Calu3 (cell line): ENCODE measurements at places on chromosomes 6 and 20. TPM values are rescaled to one million over a fixed set of nuclear protein-coding genes. Genes with fewer than 3 reads are reported as not detected.

The BICRAL gene
- 17.6 and 19.2 TPM in 2 replicates for total RNA-seq

The C20orf144 gene
- total RNA-seq, result 0.45 and 0.76 TPM in 2 replicates

DNA sequence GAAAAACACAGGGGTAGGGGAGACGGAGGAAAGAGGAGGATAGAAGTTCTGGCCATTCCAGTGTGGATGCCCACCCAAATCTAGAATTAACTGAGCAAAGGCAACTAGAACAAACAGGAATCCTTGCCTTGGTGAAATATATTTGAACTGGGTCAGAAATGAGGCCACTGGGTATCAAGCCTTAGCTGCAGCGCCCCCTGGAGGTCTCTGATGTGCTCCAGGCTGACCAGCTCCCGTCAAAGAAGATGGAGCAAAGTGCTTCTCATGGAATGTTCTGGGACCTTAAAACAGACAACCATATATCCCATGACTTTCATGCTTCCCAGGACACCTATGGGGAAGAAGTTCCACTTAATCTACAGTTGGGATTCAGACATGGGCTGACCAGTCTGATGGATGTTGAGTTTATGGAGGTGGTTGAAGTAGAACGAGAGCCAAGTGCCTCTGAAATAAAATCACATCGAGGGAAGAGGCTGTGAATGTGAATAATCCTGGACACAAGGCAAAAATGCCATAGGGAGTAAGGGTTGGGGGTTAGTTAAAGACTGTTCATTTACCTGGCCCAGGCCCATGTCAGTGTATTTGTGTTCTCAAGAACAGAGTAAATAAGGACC is 50.4 kb downstream of the HLA-DPB1 start:
- no peaks in the 10 kb centered on the region for H3K36me3 ChIP-seq
- DNase-seq, result peak; percentile 85
- no peak overlapping the region for H3K4me3 ChIP-seq
- peaks cover 98% of the 10 kb centered on the region for H3K27me3 ChIP-seq

The FBXL4 gene
- total RNA-seq, result 11.5 and 13.1 TPM in 2 replicates

DNA sequence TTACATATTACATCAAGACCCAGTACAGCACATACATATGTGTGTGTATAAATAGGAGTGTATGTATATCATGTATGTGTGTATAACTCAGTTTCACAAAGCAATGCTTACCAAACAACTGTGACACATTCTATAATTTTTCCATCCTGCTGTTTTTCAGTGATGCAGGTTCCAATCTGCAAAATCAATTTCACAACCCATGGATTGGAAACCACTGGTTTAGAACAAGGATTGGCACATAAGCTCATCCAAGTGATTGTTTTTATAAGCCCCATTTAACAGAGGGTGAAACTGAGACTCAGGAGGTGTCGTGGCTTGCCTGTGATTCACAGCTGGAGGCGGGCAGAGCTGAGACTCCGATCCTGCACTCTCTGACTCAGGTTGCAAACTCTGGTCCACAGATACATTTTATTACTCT is 158.2 kb downstream of the ZMYND8 start:
- no peak overlapping the region for H3K4me3 ChIP-seq
- H3K27me3 ChIP-seq, result no peaks in the 10 kb centered on the region
- no peak for DNase-seq
- H3K27ac ChIP-seq, result no peak overlapping the region
- H3K36me3 ChIP-seq, result peaks cover 17% of the 10 kb centered on the region
- peaks cover 54% of the 10 kb centered on the region for H3K4me1 ChIP-seq

DNA sequence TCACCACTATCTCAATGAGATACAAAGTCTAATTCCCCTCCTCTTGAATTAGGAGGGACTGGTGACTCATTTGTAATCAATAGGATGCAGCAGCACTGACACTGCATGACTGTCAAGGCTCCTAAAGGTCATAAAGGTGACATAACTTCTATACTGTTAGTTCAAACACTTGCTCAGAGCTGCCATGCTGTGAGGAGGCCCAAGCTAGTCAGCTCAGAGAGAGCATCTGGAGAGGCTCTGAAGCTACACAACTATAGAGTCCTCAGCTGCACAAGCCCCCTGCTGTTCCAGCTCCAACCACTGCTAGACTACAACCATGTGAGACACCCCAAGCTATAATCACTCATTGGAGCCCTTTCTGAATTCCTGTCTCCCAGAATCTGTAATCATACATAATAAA is 17.0 kb upstream of the HEY2 start:
- no peaks in the 10 kb centered on the region for H3K4me1 ChIP-seq
- H3K27me3 ChIP-seq, result peaks cover 13% of the 10 kb centered on the region
- H3K27ac ChIP-seq, result no peak overlapping the region
- DNase-seq, result no peak
- no peak overlapping the region for H3K4me3 ChIP-seq

GRCh38 chr20:6533351-6533750 is 234.1 kb upstream of the BMP2 start:
- H3K4me3 ChIP-seq, result no peak overlapping the region
- no peak overlapping the region for H3K27ac ChIP-seq

The RALY gene
- total RNA-seq, result 253 and 275 TPM in 2 replicates

The ARFGEF3 gene
- 15.4 and 16.3 TPM in 2 replicates for total RNA-seq

GRCh38 chr20:59822291-59823029 is 111.0 kb downstream of the SYCP2 start:
- no peak overlapping the region for H3K27ac ChIP-seq
- peaks cover 34% of the 10 kb centered on the region for H3K4me1 ChIP-seq
- H3K4me3 ChIP-seq, result no peak overlapping the region
- DNase-seq, result no peak
- H3K27me3 ChIP-seq, result no peaks in the 10 kb centered on the region

DNA sequence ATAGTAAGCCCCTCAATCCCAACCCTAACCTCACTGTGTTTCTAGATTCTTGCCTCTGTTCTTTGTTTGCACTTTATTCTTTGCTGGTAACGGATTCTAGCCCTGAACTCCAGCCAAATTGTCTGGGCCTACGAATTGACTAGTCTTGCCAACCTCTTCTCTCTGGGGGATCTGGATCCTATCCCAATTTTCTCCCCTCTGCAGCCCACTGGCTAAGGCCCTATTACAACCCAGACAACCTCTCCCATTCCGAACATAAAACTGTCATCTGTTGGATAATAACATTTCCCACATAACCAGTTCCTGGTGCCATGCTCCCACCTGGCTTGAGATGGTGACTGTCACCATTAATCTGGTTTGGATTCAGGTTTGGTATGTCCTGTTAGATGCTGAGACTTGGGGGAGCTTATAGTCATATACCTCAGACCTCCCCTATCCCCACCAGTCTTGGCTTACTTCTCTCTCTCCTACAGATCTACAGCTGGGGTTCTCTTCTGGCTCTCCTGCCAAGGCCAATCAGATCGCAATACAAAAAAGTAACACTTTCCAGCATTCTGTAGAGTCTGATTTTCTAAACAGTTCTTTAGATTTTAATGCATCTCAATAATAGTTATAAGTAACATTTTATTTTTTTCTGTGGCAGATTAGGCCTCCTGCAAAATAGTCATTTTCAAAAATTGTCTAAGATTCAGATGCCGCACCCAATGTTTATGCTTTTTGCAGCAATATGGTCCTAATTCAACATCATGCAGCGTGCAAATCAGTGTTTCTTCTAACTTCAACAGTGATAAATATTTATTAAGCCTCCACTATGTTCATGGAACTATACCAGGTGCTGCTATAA is 29.8 kb upstream of the AHI1 start:
- H3K27me3 ChIP-seq, result no peaks in the 10 kb centered on the region
- no peak overlapping the region for H3K27ac ChIP-seq
- H3K36me3 ChIP-seq, result no peaks in the 10 kb centered on the region
- DNase-seq, result no peak
- H3K4me1 ChIP-seq, result peaks cover 12% of the 10 kb centered on the region

The RBBP8NL gene
- 6.2 and 6.4 TPM in 2 replicates for total RNA-seq

The SLC17A5 gene
- 20.7 and 21.3 TPM in 2 replicates for total RNA-seq

DNA sequence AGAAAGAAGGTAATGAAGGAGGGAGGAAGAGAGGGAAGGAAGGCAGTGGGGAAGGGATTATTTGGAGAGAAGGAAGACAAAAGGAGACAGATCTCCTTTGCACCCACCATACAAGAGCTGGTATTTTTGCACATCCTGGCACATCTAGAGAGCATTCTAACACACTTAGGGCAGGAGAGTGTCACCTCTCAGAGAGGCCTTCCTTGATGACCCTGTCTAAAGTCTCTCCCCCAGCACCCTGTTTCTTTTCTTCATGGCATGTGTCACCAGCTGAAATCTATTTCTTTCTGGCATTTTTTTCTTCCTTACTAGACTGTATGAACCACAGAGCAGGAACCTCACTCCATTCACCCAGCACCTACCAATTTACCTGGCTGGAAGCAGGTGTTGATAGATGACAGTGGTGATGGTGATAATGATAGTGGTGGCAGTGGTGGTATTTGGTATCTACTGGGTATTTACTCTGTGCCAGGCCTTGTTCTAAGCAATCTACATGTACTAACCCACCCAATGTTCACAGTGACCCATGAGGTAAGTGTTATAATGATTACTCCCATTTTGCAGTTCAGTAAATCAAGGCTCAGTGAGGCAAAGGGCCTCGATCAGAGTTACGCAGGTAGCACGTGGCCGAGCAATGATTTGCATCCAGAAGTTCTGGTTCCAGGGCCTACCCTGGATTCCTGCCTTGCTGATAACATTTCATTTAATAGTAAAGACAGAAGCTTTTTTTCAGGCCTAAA is 131.8 kb downstream of the NFATC2 start:
- no peak overlapping the region for H3K4me3 ChIP-seq
- H3K27me3 ChIP-seq, result no peaks in the 10 kb centered on the region
- H3K36me3 ChIP-seq, result no peaks in the 10 kb centered on the region

The ARG1 gene
- not detected in 2 replicates for total RNA-seq

The SEL1L2 gene
- not detected in 2 replicates for total RNA-seq

- peak; percentile 73 for DNase-seq
- peak overlapping the region; percentile 17 for H3K27ac ChIP-seq
- H3K27me3 ChIP-seq, result no peaks in the 10 kb centered on the region
- peaks cover 23% of the 10 kb centered on the region for H3K4me1 ChIP-seq
- no peak overlapping the region for H3K4me3 ChIP-seq
Measured at GRCh38 chr6:122494665-122495272, 23.2 kb upstream of the SERINC1 start.

GRCh38 chr20:34334654-34335407 is 28.2 kb upstream of the ITCH start:
- no peak overlapping the region for H3K27ac ChIP-seq
- peak; percentile 28 for DNase-seq
- no peaks in the 10 kb centered on the region for H3K36me3 ChIP-seq
- no peak overlapping the region for H3K4me3 ChIP-seq
- no peaks in the 10 kb centered on the region for H3K27me3 ChIP-seq

DNA sequence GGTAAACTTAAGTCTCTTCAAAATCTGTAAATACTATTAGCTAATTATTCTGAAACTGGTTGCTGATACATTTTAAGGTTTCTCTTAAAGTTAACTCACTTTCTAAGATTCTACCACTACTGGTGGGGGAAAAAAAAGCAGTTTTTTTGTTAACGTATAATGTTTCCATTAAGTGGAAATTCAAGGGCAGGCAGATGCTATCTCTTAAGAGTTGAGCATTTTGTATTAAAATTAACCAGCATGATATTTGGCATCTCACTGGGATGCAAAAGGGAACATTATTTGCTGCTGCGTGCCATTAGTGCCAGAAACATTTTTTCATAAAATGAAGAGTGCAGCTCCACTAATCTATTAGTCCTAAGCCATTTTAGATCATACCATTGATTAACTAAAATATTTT is 246.2 kb downstream of the PRKN start:
- H3K36me3 ChIP-seq, result no peaks in the 10 kb centered on the region
- H3K27ac ChIP-seq, result no peak overlapping the region
- no peak for DNase-seq
- H3K27me3 ChIP-seq, result no peaks in the 10 kb centered on the region
- no peak overlapping the region for H3K4me3 ChIP-seq

DNA sequence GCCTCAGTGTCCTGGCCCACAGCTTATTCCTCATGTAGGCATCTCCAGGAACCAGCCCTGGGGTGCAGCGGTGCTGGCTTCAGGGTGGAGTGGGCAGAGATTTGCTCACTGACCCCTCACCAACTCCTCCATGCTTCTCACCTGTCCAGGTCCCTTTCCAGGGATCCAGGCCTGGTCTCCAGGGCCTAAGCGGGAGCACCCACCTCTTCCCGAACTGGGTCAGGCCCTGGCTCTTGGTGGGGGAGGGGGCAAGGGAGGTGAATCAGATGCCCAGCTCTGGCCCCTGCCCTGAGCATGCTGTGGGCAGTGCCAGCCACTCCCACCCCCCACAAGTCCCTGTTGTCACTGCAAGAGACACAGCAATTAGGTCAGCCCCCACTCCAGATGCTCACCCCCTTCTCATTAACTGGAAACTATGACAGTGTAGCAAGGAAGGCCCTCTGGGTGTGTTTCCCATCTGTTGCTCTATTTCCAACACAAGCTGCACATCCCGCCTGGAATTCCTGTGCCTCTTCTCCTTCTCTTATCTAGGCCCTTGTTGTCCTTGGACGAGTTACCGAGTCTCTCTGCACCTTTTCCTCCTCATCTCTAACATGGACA is 37.0 kb downstream of the MDFI start:
- H3K4me3 ChIP-seq, result no peak overlapping the region
- H3K4me1 ChIP-seq, result no peaks in the 10 kb centered on the region
- H3K36me3 ChIP-seq, result no peaks in the 10 kb centered on the region
- no peak for DNase-seq
- H3K27ac ChIP-seq, result no peak overlapping the region

GRCh38 chr6:132089173-132089572 is 138.0 kb upstream of the CCN2 start:
- no peak overlapping the region for H3K4me3 ChIP-seq
- H3K27ac ChIP-seq, result no peak overlapping the region
- no peaks in the 10 kb centered on the region for H3K27me3 ChIP-seq
- DNase-seq, result no peak

GRCh38 chr6:168414336-168415097 is 26.5 kb upstream of the SMOC2 start:
- DNase-seq, result no peak
- H3K27ac ChIP-seq, result no peak overlapping the region
- no peaks in the 10 kb centered on the region for H3K36me3 ChIP-seq
- H3K4me1 ChIP-seq, result no peaks in the 10 kb centered on the region
- H3K4me3 ChIP-seq, result no peak overlapping the region

The STX11 gene
- total RNA-seq, result 0.24 TPM in 1 of 2 replicates, not detected in the other

DNA sequence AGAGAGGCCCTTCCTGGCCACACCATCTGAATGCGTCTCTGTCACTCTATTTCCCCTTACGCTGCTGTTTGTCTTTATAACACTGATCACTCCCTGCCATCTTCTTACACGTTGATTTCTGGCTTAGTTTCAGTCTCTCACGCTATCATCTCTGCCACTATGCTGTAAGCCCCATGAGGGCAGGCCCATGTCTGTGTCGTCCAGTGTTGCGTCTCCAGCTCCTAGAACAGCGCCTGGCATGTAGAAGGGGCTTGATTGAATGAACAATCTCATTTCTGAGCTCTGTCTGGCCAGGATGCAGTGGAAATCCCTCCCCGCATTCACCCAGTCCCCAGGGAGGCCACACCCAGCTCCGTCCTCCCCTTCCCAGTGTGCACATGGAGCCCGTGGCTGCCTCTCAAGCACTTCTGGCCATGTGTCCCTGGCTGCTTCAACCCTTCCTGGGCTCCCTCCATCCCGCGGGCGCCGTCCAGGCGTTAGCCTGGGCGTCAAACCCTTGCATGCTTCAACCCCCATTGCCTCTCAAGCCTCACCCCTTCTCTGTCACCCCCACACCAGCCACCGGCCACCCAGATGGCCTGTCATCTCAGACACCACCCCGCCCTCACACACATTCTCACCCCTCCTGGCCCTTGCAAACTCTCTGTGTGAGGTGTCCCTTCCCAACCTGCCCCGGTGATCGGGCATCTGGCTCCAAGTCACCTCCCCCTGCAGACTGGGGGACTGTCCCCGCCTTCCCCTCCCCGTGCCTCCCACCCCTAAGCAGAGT is 71.1 kb downstream of the SRC start:
- no peak overlapping the region for H3K27ac ChIP-seq
- DNase-seq, result no peak
- H3K4me1 ChIP-seq, result no peaks in the 10 kb centered on the region

The TDRD6 gene
- total RNA-seq, result 0.07 and 0.10 TPM in 2 replicates
